ENCODE measurements at places on chromosomes 4 and X. TPM values are rescaled to one million over a fixed set of nuclear protein-coding genes. Genes with fewer than 3 reads are reported as not detected.
A peak's percentile ranks its signal among the peaks of the same experiment; 100 is the strongest.

DNA sequence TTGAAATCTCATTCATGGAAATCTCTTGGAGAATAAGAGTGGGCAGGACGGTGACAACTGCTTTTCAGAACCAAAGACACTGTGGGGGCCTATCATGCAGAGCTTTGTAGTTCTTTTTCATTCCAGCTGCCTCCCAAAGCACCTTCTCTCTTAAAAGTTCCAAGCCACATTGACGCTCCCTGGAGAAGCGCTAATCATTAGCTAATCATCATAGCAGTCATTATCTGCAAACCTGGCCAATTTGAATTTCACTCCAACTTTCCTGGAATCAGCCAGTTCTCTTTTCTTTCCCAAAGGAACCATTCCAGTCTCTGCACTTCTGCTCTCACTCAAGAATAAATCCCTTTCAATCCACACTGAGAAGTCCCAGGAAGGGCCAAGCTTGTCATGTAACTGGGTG, 1144.1 kb upstream of the IGFBP7 start:
- H3K4me3 ChIP-seq, result no peak overlapping the region
- H3K36me3 ChIP-seq, result no peaks in the 10 kb centered on the region
- H3K27me3 ChIP-seq, result no peaks in the 10 kb centered on the region
- H3K27ac ChIP-seq, result no peak overlapping the region
- H3K4me1 ChIP-seq, result no peaks in the 10 kb centered on the region

DNA sequence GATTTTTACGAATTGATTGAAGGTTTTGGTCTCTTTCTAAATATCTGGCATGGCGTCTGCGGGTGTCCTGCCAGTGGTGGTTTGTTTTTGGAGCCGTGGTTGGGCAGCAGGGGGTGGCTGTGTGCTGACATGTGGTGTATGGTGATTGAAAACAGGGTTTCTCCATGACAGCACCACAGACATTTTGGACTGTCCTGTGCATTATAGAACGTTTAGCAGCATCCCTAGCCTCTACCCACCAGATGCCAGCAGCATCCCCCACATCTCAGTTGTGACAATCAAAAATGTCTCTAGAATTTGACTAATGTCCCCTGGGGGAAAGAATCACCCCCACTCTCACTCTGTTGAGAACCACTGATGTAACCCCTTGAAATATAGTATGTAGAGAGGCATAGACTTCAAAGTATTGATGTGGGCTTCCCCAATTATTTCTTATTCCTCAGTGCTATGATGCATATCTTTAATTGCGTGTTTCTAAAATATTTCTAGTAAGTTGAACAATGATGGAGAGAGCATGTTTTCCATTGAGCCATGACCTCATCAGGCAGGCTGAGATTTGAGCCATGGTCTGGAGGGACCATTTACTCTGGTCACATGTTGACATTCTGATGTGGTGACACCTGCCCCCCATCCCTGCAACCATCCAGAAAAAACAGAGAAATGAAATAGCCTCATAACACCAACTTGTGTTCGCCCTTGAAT, 77.4 kb upstream of the MID1 start:
- no peak for DNase-seq
- H3K4me1 ChIP-seq, result no peaks in the 10 kb centered on the region
- peaks cover 7% of the 10 kb centered on the region for H3K36me3 ChIP-seq
- H3K27me3 ChIP-seq, result no peaks in the 10 kb centered on the region
- no peak overlapping the region for H3K27ac ChIP-seq

DNA sequence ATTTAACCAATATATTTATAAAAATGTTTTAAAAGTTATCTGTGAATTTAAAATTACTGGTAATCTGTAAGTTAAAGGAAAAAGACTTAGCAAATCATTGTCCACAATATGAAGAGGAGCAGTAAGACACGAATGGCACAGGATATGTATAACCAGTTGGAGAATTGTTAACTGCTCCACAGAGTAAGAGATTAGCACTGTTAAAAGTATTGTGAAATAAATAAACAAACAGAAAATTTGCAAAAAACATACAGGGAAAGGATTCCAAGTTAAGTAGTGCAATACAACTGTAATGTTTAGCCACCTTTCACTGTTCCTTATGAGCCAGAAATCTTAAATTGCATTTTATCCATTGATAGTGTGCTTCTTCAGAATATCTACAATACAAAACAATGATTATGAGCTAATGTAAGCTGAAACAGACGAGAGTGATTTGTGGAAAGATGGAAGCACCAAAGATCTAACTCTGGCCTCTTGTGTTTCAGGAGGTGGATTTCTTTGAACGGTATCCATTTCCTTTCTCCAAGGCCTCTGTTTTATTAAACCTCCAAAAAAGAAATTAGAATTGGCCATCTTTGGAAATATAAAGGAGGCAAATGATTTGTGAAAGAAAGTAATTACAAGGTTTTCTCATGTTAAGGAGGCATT, 188.4 kb downstream of the UNC5C start:
- H3K36me3 ChIP-seq, result peaks cover 3% of the 10 kb centered on the region
- peaks cover 31% of the 10 kb centered on the region for H3K4me1 ChIP-seq
- H3K27me3 ChIP-seq, result no peaks in the 10 kb centered on the region
- no peak overlapping the region for H3K4me3 ChIP-seq

DNA sequence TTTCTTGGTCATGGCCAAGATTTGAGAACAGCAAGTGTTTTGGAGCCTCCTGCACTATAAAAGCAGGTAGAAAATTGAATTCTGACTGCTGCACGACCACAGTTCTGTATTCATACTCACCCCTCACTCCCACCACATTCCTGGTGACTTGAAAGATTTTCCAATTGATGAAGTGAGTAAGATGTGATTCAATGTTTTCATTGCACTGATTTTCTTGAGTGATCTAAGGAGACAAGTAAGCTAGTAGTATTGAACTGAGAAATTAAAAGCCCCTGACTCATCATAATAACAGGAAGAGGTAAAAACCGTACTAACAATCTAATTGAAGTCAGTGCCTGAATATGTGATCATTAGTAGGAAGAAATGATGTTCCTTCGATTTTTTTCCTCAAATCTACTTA, 6.1 kb upstream of the SEC24D start:
- H3K27me3 ChIP-seq, result peaks cover 18% of the 10 kb centered on the region
- H3K36me3 ChIP-seq, result no peaks in the 10 kb centered on the region
- no peaks in the 10 kb centered on the region for H3K4me1 ChIP-seq
- H3K27ac ChIP-seq, result no peak overlapping the region
- DNase-seq, result no peak

DNA sequence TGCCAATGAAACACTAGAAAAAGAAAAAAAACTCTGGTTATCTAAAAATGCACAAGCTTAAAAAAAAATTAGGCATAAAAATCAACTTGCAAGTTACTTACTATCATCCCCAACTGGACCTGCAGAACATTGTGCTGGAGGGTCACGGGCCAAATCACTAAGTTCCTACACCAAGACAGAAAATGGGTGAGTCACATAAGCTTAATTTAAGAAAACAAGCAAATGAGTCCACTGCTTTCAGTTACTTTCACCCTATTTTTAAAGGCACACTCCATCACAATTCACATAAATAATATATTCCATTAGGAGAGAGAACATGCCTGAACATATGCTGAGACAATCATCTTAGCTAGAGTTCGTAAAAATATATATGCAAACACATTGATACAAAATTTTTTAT, 17.7 kb downstream of the UBE2D3 start:
- peaks cover 21% of the 10 kb centered on the region for H3K36me3 ChIP-seq
- H3K27ac ChIP-seq, result peak overlapping the region; percentile 10
- no peak for DNase-seq
- no peak overlapping the region for H3K4me3 ChIP-seq

GRCh38 chrX:80216086-80216485, 201.5 kb downstream of the TBX22 start:
- no peaks in the 10 kb centered on the region for H3K27me3 ChIP-seq
- H3K27ac ChIP-seq, result no peak overlapping the region
- no peaks in the 10 kb centered on the region for H3K4me1 ChIP-seq
- DNase-seq, result no peak
- H3K36me3 ChIP-seq, result no peaks in the 10 kb centered on the region

GRCh38 chr4:8463811-8464210, 23.2 kb downstream of the TRMT44 start:
- no peak overlapping the region for H3K27ac ChIP-seq
- peaks cover 9% of the 10 kb centered on the region for H3K36me3 ChIP-seq
- no peaks in the 10 kb centered on the region for H3K27me3 ChIP-seq
- no peak overlapping the region for H3K4me3 ChIP-seq

DNA sequence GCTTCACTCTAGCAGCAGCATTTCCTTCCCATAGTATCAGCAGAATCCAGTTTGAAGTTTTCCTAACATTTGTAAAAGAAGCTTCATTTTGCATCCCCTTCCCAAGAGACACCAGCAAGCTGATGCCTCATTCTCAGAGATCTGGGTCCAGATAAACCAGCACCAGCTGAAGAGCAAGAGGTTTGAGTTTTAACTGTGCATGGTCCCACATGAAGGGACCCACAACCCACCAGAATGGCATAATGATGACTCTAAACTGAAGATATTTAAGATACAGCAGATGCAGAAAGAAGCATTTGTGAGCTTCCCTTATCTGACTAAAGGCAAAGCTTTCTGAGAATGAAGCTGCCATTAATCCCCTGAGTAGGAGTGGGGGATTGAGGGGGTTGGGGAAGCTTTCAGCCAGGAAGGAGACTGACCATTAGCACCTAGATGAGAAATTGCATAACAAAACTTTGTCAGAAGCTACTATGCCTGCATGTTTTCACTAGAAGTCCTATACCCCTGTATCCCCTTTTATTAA, 18.6 kb downstream of the NUDT6 start:
- DNase-seq, result no peak
- H3K27ac ChIP-seq, result no peak overlapping the region
- peaks cover 6% of the 10 kb centered on the region for H3K36me3 ChIP-seq
- no peaks in the 10 kb centered on the region for H3K4me1 ChIP-seq
- H3K27me3 ChIP-seq, result no peaks in the 10 kb centered on the region
- no peak overlapping the region for H3K4me3 ChIP-seq

- no peaks in the 10 kb centered on the region for H3K36me3 ChIP-seq
- H3K27ac ChIP-seq, result no peak overlapping the region
- H3K27me3 ChIP-seq, result no peaks in the 10 kb centered on the region
- H3K4me3 ChIP-seq, result no peak overlapping the region
- H3K4me1 ChIP-seq, result no peaks in the 10 kb centered on the region
Observed at GRCh38 chr4:22552812-22553211, 36.9 kb upstream of the ADGRA3 start.

- H3K4me3 ChIP-seq, result no peak overlapping the region
- H3K4me1 ChIP-seq, result peaks cover 21% of the 10 kb centered on the region
- DNase-seq, result no peak
Observed at GRCh38 chrX:2404776-2405175, 96.0 kb downstream of the DHRSX start.

- peaks cover 32% of the 10 kb centered on the region for H3K27me3 ChIP-seq
- no peak overlapping the region for H3K4me3 ChIP-seq
- peaks cover 4% of the 10 kb centered on the region for H3K4me1 ChIP-seq
- no peak overlapping the region for H3K27ac ChIP-seq
Observed at GRCh38 chr4:62571494-62571893, 1371.4 kb downstream of the ADGRL3 start.

DNA sequence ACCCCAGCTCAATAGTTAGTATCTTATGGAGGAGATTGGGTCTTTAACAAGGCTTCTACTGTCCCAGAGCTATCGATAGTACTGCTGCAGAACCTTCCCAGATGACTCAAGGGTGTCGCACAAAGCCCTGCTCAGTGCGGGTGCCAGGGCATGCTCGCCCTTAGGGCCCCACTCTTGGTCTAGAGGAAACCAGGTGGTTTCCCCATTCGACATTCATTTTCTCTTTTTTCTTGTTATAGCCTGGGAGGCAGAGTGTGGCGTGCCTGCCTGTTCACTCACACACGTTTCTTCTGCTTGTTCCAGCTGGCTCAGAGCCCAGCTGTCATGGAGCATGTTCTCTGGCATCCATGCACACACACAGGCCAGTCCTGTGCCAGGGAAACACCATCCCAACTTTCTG, 144.5 kb downstream of the SMIM20 start:
- H3K27ac ChIP-seq, result no peak overlapping the region
- H3K4me1 ChIP-seq, result peaks cover 3% of the 10 kb centered on the region
- peaks cover 5% of the 10 kb centered on the region for H3K27me3 ChIP-seq

DNA sequence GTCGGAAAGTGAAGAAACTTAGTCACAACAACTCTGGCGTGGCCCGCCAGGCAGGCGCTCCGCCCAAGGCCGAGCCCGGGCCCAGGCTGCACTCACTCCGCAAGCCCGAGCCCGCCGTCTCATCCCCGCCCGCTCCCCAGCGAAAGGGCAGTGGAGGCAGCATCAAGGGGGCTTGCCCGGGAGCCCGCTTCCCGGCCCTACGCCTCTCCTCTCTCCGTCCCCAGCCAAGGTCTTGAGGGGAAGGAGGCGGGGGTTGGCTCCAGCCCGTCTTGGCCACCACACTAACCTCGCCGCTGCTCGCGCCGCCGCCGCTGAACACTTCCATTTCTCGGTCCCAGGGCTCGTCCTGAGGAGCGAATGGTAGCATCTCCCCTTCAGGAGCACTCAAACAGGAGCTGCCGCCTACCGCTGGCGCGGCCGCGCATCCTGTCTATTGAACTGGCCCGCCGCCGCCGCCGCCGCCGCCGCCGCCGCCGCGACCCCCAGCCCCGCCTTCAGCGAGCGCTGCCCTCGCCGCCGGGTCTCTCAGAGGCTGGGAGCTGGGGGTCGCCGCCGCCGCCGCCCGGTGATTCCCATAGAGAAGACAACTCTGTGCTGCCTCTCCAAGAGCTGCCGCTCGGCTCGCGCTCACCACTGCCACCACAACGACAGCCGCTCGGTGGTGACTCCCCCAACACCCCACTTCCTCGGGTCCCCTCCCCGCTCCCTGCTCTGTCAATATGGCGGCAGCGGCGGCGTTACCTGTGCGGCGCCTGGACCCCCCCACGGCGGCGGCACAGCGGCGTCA, at the start of gene RPS6KA6:
TSS of gene RPS6KA6 (minus strand) at position 667 of the 787 bp plus-strand sequence. CDS start at position 367, 300 bp downstream.
- peak within 1 kb of the TSS; percentile 93 for H3K27ac ChIP-seq
- peak within 1 kb of the TSS; percentile 90 for H3K4me3 ChIP-seq
- DNase-seq, result peak; percentile 14
- no peaks in the 10 kb centered on the region for H3K27me3 ChIP-seq

GRCh38 chrX:105781804-105782203, 40.5 kb upstream of the NRK start:
- no peak overlapping the region for H3K4me3 ChIP-seq
- H3K4me1 ChIP-seq, result no peaks in the 10 kb centered on the region
- H3K27ac ChIP-seq, result no peak overlapping the region
- H3K27me3 ChIP-seq, result no peaks in the 10 kb centered on the region

DNA sequence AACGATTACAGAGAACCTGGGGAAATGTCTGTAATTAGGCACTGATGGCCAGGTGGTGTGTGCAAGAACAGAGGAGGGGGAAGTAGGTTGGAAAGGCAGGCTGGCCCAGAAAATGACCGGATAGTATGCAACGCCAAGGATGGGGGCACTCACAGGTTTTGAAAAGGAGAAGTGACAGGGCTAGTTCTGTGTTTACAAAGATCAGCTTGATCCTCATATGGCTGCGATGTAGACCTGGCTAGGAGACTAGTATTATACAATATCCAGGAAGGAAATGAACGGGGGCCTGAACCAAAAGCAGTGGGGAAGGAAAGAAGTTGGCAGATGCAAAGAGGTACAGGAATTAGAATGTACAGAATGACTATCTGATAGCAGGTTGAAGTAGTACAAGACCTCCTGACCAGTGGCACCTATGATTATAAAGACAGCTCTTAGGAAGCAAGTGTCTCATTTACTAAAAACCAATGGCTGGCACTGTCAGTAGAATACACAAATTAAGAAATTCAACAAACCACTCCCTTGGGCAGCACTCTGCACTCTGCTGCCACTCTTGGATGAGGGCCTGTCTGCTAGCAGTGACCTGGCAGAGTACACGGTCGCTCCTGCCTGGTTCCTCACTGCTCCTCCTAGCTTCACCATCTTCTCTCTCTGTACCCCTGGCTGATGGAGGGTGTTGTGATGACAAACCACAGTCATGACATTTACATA, 14.1 kb downstream of the MFAP3L start:
- H3K27ac ChIP-seq, result no peak overlapping the region
- no peak overlapping the region for H3K4me3 ChIP-seq
- no peak for DNase-seq
- H3K27me3 ChIP-seq, result peaks cover 14% of the 10 kb centered on the region

GNRHR gene
- total RNA-seq, result not detected

CHIC2 gene
- total RNA-seq, result 15.6 TPM

TMEM185A gene
- 53.1 TPM for total RNA-seq

GPR119 gene
- total RNA-seq, result 3.1 TPM

OFD1 gene
- 65.4 TPM for total RNA-seq

SPANXN4 gene
- total RNA-seq, result not detected
